T-cell (primary cell): ENCODE measurements at places on chromosomes 2 and 18. TPM values are rescaled to one million over a fixed set of nuclear protein-coding genes. Genes with fewer than 3 reads are reported as not detected.

UGT1A4 gene
- not detected for total RNA-seq

GRCh38 chr2:80001701-80002101 lies 302.9 kb downstream of the LRRTM1 start:
- H3K27me3 ChIP-seq = no peaks in the 10 kb centered on the region
- H3K4me3 ChIP-seq = no peak overlapping the region
- no peak for DNase-seq
- H3K27ac ChIP-seq = no peak overlapping the region
- H3K36me3 ChIP-seq = no peaks in the 10 kb centered on the region

- no peaks in the 10 kb centered on the region for H3K36me3 ChIP-seq
- no peak overlapping the region for H3K4me3 ChIP-seq
- peaks cover 2% of the 10 kb centered on the region for H3K27me3 ChIP-seq
- H3K27ac ChIP-seq = no peak overlapping the region
- no peaks in the 10 kb centered on the region for H3K4me1 ChIP-seq
- no peak for DNase-seq
Measured at GRCh38 chr18:54608028-54608642, 17.1 kb downstream of the DYNAP start.

GRCh38 chr2:151020411-151020810 lies 241.3 kb downstream of the RBM43 start:
- H3K36me3 ChIP-seq = no peaks in the 10 kb centered on the region
- no peaks in the 10 kb centered on the region for H3K27me3 ChIP-seq
- H3K4me1 ChIP-seq = no peaks in the 10 kb centered on the region
- H3K4me3 ChIP-seq = no peak overlapping the region
- no peak overlapping the region for H3K27ac ChIP-seq

CYP27A1 gene
- 0.56 TPM for total RNA-seq

IL1A gene
- total RNA-seq = not detected

GRCh38 chr2:71785516-71785981 lies 332.2 kb downstream of the DYSF start:
- no peak overlapping the region for H3K4me3 ChIP-seq
- H3K27me3 ChIP-seq = no peaks in the 10 kb centered on the region
- H3K36me3 ChIP-seq = no peaks in the 10 kb centered on the region
- no peak overlapping the region for H3K27ac ChIP-seq
- no peak for DNase-seq

LBX2 gene
- total RNA-seq = 0.59 TPM
